ENCODE measurements at places on chromosomes 5 and 9. TPM values are rescaled to one million over a fixed set of nuclear protein-coding genes. Genes with fewer than 3 reads are reported as not detected.

DDX4 gene
- total RNA-seq = not detected

SLCO6A1 gene
- not detected for total RNA-seq

FOXD4L4 gene
- total RNA-seq = not detected

- no peaks in the 10 kb centered on the region for H3K27me3 ChIP-seq
- no peak for DNase-seq
- H3K27ac ChIP-seq = no peak overlapping the region
- no peaks in the 10 kb centered on the region for H3K36me3 ChIP-seq
These were observed 16.4 kb upstream of the C5orf58 start for GRCh38 chr5:170216257-170216864.

DNA sequence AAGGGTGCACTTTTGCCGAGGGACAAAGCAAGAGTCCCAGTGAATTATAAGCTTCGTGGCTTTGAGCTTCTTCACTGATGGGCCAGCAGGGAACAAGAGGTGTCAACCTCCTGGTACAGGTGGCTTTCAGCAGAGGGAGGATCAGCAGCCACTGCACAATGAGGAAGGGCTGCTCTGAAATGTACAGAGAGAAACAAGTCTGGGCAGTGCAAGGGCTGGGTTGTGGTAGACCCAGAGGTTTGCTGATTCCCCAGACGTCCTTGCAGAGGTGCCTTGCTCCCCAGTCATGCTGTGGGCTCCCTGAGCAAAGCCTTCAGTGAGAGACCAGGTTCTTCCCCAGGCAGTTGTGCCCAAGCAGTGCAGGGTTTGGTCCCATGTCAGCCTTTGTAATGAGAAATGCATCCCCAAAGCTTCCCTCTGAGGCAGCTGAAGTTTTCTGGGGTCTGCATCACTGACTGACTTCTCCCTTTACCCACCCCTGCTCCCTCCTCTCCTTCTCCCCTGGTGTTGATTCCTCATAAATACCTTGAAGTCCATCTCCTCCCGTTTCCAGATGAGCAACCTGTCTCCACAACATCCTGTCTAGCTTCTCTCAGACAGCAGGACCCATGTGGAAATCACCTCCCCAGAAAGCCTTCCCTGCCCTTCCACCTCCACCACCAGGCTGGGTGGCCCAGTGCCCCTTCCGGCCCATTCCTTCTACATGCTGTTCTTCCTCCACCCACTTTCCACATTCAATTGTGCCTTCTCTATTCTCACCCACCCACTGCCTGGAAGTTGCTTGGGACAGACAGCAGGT lies 599.6 kb upstream of the ADAMTS16 start:
- no peaks in the 10 kb centered on the region for H3K36me3 ChIP-seq
- H3K4me3 ChIP-seq = no peak overlapping the region
- H3K27me3 ChIP-seq = no peaks in the 10 kb centered on the region
- no peak overlapping the region for H3K27ac ChIP-seq
- H3K4me1 ChIP-seq = peaks cover 7% of the 10 kb centered on the region

DNA sequence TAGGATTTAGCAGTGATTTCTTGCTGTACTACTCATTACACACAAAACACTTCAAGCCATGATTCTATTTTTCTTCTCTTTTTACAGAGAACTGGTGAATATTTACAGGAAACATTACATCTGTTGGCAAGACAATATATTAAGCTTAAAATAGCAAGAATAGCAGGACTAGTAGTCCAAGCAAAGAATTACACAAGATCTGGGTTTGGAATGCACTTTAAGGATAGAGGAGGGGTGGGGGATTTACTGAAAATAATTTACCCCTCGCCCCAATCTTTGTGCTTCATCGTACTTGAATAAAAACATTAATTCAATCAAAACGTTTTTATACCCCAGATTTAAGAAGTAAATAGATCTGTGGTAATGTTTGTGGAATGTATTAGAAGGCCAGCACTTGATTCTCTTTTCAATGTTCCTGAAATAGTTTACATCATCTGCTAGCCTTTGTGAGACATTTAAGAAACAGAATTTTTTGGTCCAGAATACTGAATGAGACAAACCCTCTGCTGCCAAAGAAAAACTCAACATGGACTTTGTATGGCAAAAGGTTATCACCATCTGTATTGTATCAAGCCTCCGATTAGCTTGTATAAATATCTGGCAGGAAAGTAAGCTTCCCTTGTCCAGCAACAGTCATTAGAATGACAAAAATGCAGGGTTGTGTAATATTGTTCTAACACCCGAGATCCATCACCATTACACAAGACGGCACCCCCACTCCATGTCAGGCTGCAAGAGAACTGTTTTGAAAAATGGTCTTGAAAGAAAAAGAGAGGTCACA lies 23.8 kb downstream of the SVEP1 start:
- peak; percentile 86 for DNase-seq
- H3K4me1 ChIP-seq = no peaks in the 10 kb centered on the region
- no peaks in the 10 kb centered on the region for H3K27me3 ChIP-seq
- no peak overlapping the region for H3K4me3 ChIP-seq
- H3K27ac ChIP-seq = peak overlapping the region; percentile 64
- no peaks in the 10 kb centered on the region for H3K36me3 ChIP-seq

DNA sequence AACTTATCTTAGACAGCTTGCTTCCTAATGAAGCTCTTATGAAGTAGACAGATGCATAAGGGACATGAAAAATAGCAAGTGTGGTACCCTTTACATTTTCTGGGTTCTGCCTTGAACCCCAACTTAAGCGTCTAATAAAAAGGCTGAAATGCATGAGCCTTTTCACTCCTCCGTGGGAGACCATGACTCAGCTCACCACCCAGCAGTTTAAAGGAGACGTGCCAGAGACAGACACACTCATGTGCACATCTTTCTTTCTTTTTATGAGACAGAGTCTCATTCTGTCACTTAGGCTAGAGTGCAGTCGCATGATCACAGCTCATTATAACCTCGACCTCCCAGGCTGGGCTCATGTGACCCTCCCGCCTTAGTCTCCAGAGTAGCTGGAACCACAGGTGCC lies 22.3 kb downstream of the CTXN3 start:
- no peak for DNase-seq
- H3K4me1 ChIP-seq = no peaks in the 10 kb centered on the region
- no peaks in the 10 kb centered on the region for H3K36me3 ChIP-seq

Measured in suprapubic skin (tissue), 4 donors.